ENCODE measurements at places on chromosomes 5 and 9.

- DNase-seq: no peak
Observed at GRCh38 chr9:126225611-126226609, 100.7 kb upstream of the MVB12B start.

GRCh38 chr9:34179213-34180136 is 632 bp downstream of the UBAP1 start:
- no peak for DNase-seq

DNA sequence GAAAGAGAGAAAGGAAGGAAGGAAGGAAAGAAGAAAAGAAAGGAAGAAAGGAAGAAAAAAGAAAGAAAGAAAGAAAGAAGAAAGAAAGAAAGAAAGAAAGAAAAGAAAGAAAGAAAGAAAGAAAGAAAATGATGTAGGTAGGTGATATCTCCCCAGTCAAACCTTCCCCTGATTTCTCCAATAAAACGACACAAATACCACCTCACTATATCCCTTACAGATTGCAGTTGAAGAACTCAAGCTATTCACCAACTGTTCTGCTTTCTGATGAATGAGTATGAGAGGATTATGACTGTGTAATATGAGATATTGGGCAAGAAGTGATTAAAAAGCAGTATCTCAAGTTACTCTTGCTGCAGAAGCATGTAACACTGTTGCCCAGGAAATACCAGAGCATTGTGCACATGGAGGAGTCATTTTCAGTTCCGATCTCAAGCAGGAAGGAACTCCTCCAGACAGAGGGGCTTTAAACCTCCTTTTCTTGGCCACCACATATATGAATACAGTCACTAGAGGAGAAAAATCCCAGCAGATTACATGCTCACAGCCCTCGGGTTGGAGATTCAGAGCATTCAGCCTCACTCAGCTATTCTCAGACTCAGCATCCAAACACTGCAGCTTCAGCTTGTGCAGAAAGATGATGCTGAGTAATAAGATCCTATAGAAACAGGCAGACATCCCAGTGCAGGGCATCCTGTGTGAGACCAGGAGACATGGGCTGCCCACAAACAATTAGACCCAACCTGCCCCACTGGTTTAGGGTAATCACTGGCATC is 61.4 kb downstream of the UGCG start:
- DNase-seq: peak; percentile 9

- no peak for DNase-seq
Observed at GRCh38 chr5:31401691-31402090, 130.2 kb downstream of the DROSHA start.
